Activated naive CD4-positive, alpha-beta T cell treated with Interleukin-2 at 50 U/mL for 16 hours (primary cell): ENCODE measurements at places on chromosomes 3 and 15.
A peak's percentile ranks its signal among the peaks of the same experiment; 100 is the strongest.

DNA sequence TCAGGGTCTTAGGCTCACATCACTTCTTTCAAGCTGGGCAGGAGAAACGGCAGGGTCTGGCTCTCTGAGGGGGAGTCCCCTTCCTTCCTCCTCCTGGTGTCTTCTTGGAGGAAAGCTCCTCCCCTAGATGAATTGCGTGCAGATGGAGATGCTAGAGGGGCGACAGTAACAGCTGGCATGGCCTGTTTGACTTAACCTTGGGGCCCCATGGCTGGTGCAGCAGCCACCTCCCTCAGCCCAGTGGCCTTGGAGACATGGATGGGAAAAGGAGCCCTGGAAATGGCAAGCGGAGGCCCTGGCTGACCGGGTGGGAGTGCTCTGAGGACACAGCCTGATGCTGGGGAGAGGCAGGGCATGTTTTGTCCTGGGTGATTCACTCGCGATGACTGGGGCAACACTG is 20.2 kb downstream of the PAK6 start:
- DNase-seq: no peak

GRCh38 chr15:87767516-87767915 is 489.0 kb downstream of the NTRK3 start:
- DNase-seq: no peak

- DNase-seq: no peak
These were observed 11.3 kb upstream of the DLG1 start for GRCh38 chr3:197309528-197310361.

DNA sequence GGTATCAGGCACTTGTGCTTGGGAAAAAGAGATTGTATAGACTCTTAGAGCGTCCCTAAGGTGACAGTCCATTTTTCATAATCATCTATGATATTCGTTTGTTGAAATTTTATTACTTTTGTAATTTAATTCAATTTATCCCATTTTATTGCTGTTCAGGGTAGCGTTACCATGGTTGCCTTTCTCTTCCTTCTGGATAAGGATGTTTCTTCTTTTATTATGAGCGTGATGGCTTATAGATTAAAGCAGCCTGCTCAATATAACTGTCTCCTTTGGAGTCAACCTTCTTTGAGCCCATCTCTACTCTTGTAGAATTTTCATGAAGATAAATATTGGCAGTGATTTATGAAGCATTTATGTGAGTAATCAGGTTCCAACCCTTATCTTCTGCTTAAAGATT is 182.0 kb downstream of the LRTM1 start:
- DNase-seq: no peak

DNA sequence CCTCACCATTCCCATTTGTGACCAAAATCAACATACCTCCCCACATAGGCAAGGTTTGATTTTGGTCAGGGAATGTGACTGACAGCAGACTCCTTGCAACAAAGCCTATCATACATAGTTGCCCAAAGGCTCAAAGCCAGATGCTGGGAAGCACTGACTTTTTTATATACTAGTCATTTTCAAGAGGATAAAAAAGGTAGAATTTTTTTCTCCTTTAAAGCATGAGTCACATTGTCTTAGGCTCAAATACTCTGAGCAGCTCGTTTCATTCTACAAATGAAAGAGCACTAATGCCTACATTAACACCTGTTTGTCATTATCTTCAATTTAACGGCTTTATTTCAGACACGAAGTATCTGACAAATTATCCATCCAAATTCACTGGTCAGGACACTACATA is 36.2 kb downstream of the ICE2 start:
- no peak for DNase-seq

DNA sequence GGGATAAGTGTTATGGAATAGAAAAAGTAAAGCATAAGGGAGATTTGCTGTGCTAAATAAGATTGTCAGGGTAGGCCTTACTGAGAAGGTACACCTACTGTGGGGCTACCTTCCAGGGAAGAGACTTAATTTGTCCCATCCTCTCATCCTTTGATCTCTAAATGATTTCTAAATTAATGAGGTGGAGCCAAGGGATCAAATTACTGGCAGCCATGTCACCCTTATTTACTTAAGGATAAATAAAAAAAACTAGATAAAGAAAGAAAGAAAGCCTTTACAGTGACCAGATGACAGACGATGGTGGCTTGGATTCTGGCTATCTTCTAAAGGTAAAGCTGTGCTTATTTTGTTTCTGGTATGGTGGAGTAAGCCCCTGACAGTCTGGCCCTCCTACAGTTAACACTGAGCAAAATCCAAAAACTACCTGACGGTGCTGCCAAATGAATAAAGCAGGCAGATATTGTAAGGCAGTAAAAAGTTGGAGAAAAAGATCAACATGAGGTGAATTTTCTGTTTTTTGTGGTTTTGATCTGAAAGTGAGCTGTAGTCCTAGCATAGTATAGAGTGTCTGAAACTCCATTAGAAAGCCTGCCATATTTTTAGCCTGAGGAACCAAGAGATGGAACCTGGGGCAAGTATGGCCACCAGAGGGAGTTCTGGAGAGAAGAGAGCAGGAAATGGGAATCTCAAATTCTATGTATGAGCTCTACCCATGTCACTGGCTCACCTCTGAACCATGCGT is 285.1 kb upstream of the MANF start:
- DNase-seq: no peak

GRCh38 chr3:170387950-170388349 is 30.4 kb downstream of the SKIL start:
- DNase-seq: no peak

GRCh38 chr3:14852717-14853116 is 34.0 kb downstream of the FGD5 start:
- no peak for DNase-seq

DNA sequence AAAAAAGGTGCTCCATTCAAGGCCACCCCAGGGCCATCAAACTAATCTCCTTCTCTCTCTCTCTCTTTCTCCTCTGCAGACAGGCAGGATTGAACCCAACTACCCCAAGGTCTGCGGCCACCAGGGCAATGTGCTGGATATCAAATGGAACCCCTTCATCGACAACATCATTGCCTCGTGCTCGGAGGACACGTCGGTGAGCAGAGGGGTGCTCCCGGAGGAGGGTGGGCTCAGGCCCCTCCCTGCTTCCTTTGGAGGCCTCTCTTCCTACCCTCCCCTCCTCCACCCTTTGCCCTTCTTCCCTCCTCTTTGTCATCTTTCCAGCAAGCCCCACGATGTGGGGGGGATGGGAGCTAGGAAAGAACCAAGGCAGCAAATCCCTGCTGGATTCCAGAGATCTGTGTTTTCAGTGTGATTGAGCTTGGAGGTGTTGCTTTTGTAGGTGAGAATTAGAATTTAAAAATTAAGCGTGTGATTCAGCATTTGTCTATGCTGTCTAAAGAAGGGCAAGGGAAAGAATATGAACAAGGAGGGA is 116.3 kb downstream of the CORO2B start:
- DNase-seq: no peak

- no peak for DNase-seq
These were observed 276.0 kb downstream of the UACA start for GRCh38 chr15:70487387-70487740.

GRCh38 chr15:65192016-65192415 is 6.9 kb upstream of the CLPX start:
- no peak for DNase-seq

- DNase-seq: no peak
These were observed 29.6 kb downstream of the PLSCR4 start for GRCh38 chr3:146221276-146221675.

DNA sequence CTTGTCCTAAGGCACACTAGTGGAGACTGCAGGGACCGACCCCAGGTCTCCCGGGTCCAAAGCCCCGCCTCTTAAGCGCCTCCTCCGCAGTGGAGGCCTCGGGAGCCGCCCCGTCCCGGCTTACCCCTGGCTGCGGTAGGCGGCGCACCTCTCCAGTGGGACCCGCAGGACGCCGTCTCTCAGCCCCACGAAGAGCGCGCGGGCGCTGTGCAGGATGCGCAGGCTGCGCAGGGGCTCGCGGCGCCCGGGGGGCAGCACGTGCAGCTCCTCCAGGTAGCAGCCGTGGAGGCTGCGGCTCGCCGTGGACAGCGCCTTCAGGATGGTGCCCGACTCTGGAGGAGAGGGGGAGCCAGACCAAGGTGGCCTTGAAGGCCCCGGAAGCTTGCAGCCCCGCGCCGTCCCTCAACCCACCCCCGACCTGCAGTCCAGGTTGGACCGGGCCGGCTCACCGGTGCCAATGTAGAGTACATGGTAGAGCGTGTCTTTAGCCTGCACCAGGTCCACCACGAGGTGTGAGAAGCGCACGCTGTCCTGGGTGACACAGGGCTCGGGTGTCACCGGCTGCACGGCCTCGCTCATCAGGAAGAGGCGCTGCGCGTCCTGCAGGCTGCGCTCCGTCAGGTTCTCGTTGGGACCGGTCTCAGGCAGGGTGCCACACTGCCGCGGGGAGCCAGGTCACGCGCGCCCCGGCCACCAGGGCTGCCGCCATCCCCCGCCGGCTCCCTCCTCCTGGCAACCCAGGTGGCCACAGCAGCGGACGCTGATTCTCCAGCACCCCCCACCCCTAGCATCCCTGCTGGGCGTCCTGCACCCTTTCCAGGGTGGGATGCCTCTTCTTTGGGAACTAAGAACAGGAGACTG is 105.5 kb downstream of the SEMA5B start:
- DNase-seq: peak; percentile 7

DNA sequence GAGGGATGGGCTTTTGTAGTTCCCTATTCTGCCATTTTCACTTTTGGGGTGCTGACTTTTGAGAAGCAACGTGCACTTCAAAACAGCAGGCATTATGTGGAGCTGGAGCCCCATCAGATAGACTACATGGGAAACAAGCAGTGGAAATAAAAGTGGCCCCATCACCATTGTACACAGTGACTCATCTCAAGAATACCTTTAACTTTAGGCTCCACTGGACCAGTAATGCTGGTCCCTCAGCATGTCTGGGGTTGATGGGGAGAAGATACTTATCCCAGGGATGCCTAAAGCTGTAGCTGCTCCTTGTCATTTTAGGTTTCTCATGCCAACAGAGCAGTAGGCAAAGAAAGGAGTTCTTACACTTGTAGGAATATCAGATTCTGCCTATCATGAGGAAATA is 45.0 kb downstream of the LSM3 start:
- DNase-seq: no peak

DNA sequence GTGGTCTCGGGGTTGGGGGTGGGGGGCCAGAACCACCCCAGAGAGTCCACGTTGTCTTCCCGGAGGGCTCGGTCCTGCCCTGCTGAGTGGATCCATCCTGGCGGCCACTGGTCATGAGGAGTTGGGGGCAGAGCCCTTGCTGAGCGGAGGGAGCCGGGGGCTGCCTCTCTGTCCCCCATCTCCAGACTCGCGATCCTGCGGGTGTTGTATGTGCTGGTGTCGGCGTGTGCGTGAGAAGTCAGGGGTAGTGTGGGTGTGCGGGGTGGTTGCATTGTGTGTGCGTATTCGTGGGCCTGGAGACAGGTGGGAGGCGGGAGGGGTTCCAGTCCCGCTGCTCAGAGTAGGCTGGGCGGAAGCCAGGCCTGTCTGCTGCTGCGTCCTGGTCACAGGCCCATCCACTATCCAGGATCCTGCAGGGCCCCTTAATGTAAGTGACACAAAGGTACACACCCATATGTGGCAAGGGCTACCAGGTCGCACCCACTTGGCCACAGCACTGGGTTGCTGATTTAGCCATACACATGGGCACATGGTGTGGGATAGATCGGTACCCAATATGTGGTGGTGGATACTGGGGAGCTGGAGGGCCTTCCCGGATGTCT is 30.7 kb downstream of the NBEAL2 start:
- no peak for DNase-seq

DNA sequence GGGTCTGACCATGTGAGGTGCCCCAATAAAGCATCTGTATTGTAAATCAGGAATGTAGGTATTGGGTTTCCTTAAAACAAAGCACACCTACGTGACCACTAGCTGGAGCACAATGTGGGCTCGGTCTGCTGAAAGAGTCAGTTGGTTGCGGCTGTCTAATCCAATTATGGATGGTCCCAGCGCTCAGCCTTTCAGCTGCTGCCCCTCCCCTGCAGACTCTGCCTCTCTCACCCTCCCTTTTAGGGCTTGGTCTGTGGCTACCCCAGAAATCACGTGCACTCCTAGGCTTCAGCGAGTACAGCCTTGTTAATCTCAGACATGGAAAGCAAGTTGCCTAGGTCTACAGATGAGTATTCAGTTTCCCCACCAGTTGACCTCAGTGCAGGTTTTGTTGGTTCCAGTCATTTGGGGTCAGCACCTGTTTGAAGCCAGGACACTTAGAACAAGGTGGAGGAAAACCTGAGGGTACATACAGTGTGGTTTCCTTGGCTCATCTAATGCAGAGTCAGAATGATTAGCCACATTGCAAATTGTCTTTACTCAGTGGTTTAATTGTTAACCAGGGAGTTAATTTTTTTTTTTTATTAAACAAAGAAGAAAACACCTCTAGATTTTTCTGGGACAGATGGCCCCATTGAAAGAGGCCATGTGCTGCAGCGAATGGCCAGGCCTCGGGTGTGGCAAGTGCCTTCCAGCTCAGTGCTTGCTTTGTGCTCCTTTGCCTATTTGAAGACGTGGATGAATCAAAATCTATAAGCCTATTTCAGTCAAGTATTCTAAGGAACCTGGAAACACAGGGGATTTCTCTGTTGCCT is 137.7 kb downstream of the IGF1R start:
- DNase-seq: no peak

GRCh38 chr15:99076109-99076508 is 28.8 kb upstream of the SYNM start:
- no peak for DNase-seq

DNA sequence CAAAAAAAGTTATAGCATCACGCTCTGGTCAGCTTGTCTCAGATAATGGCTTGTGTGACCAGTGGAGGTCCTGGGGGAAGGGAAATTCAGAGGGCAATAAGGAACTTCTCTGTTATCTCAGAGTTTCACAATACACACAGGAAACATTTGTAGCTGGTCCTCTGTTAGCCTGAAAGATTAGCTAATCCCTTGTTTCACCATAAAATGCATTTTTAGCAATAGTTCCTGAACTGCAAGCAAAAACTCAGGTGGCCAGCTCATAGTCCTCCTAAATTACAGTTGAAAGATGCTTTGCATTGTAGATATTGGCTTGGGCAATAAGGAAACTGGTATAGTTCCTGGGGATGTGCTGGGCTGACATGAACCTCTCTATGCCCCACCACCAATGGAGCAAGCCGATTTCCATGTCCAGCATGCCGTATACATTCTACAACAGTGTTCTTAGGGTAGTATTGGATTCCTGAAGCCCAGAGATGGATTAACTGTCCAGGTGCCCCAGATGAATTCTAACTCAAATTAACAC is 141.5 kb upstream of the TBL1XR1 start:
- no peak for DNase-seq

DNA sequence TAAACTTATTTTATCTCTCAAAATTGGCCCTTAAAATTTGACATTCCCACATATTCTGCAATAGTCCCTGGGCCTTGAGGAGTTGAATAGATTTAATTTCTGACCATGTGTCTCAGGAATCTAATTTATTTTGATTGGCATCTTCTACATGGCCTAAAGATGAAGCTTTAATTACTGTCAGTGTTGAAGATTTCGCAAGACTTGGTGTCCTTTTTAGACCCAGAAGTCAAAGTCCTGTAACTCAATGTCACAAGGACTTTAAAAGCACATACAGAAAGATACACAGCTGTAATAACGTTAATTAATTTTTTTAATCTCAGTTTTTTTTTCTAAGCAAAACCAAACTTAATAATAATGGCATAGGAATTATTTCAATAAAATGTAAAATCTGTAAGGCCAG is 163.9 kb downstream of the SUCNR1 start:
- no peak for DNase-seq

- no peak for DNase-seq
These were observed 402.4 kb downstream of the MAGI1 start for GRCh38 chr3:65636326-65636725.

- DNase-seq: no peak
These were observed 28.8 kb upstream of the UACA start for GRCh38 chr15:70792171-70792573.
